Stimulated activated CD8-positive, alpha-beta memory T cell treated with anti-CD3 and anti-CD28 coated beads, Interleukin-7, amount 100 ng/mL, for 1 hour (primary cell): ENCODE measurements at places on chromosomes 12 and 14.

DNA sequence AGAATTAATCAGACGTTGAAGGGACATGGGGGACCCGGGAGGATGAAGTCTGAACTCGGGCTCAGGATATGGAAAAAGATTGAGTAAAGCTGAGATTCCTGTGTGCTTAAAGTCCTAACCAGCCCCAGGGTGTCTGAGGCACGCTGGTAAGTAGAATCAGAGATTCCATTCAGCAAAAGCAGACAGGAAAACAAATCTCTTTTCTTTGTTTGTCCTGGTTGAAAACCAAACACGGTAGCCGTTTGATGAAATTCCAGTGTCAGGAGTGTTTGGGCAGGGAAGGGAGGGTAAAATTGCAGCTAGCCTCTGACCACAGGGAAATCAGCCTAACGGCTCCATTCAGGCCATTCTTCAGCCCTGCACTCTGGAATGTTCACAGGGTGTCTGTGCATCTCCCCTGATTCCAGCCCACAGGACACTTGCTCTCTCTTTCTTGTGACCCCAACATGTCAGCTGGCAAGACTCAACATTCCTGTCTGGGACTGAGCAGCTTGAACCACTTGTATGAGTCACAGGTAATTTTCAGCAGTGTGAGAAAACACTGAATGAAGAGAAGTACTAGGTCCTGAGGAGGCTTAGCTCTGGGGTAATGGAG, 31.0 kb downstream of the NINJ2 start:
- DNase-seq = no peak

DNA sequence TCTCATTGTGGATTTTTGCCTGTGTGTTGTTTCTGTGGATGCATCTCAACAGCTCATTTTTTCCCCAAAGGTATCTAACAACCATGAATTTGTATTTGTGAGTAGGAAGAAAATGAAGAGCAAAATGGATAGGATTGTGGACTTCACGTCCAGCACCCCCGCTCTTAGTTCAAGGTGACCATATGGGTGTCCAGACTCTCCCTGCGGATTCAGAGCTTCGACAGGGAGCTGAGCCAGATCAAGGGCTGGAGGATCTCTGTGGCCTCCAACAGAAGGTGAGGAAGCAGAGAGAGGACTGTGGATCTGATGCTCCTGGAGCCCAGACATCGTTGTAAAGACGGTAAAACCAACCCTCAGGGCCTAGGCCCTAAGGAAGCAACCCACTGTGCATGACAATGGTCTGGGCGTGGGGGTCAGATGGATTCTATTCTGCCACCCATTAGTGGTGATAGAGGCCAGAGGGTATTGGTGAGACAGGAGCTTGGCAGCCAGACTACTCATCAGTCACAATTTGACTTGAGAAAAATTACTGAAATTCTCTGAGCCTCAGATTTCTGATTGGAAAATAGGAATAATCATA, 659.7 kb upstream of the TMEM132C start:
- DNase-seq = no peak

DNA sequence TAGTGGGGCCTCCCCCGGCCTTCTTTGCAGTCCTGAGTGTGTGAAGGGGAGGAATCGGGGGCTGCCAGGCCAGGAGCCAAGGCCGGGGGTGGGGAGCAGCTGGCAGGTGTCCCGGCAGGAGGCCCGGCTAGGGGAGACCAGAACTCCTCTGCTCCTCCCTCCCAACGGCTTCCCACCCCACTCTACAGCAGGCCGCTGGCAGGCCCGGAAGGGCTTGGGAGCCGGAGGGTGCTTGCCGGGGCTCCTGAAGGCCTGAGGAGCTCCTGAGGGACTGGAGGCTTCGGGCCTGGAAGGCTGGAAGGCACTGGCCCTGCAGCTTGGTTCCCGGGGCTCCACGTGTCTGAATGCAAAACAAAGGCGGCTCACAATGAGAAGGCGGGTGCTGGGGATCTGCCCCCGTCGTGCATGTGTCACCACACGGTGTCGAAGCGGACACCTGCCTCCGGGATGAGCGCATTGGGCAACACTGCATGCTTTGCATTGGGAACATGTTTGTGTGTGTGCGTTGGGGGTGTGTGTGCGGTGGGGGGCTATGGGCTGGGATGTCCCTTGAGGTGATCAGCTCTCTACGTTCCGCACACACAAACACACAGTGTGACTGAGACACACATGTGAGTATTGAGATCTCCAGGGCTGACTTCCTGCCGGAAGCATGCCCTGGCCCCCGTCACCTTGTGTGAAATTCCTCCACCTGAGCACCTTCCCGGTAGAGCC, 30.9 kb upstream of the ANKRD9 start:
- no peak for DNase-seq

GRCh38 chr12:108827941-108828340, 29.4 kb downstream of the SSH1 start:
- DNase-seq = no peak

- DNase-seq = no peak
These were observed at the start of gene ARHGEF40 for GRCh38 chr14:21070083-21070609. Gene ARHGEF40 (plus strand): TSS chr14:21070304. CDS start chr14:21070397, 93 bp downstream.

GRCh38 chr12:128549601-128550218, 274.0 kb downstream of the SLC15A4 start:
- DNase-seq = no peak

GRCh38 chr14:76500011-76500410, 124.1 kb downstream of the ESRRB start:
- no peak for DNase-seq

- DNase-seq = no peak
These were observed 194.4 kb upstream of the CRY1 start for GRCh38 chr12:107287436-107288413.

DNA sequence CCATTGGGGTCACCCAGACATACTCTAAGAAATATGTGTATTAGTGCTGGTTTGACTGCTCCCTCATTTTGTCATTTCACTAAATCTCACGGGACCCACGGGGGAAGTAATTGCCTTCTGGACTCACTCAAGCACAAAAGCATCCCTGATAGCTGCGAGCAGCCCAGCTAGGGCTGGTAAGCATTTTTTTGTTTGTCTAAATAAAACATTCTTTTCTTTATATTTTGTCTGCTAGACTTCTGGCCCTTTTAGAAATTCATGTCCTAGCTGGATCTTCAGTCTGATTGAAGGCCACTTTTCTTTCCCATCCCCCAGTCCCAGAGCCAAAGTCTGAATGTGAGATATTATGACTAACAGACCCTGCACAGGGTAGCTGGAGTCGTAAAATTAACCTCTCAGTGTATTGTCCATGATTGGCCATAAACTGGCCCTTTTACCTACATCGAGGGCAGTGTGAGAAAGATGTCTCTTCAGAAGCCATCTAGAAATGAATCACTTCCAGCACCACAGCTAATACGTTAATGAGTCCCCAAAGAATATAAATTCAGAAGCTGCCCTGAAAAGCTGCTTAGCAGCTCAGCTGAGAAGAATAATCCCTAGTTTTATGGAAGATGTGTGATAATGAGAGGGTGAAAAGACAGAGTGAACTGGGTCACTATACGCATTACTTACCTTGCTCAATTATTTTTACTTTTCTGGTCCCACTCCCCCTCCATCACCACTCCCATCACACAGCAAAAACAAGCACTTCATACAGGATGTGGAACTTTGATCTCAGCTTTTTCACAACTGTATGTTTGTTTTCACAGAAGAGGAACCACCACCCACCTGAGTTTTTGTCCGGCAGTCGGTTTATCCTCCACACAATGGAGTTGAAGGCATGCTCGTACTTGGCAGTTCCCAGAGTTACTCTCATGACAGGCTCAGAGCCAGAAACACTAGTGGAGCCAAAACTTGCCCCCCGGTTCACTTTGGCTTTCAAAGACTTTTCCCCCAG, 55.6 kb upstream of the GTF2A1 start:
- DNase-seq = no peak

GRCh38 chr14:102080183-102081080, 6.4 kb downstream of the HSP90AA1 start:
- DNase-seq = no peak
